ENCODE measurements at places on chromosomes 16 and 17. TPM values are rescaled to one million over a fixed set of nuclear protein-coding genes. Genes with fewer than 3 reads are reported as not detected.
A peak's percentile ranks its signal among the peaks of the same experiment; 100 is the strongest.

Gene FOXC2
- total RNA-seq, result not detected

Gene ASGR1
- total RNA-seq, result 5.9 TPM

- DNase-seq, result peak; percentile 53
Measured at GRCh38 chr16:79318143-79318899, 282.2 kb downstream of the MAF start.

Gene RPS6KB1
- total RNA-seq, result 36.1 TPM

Gene NPLOC4
- 104 TPM for total RNA-seq

DNA sequence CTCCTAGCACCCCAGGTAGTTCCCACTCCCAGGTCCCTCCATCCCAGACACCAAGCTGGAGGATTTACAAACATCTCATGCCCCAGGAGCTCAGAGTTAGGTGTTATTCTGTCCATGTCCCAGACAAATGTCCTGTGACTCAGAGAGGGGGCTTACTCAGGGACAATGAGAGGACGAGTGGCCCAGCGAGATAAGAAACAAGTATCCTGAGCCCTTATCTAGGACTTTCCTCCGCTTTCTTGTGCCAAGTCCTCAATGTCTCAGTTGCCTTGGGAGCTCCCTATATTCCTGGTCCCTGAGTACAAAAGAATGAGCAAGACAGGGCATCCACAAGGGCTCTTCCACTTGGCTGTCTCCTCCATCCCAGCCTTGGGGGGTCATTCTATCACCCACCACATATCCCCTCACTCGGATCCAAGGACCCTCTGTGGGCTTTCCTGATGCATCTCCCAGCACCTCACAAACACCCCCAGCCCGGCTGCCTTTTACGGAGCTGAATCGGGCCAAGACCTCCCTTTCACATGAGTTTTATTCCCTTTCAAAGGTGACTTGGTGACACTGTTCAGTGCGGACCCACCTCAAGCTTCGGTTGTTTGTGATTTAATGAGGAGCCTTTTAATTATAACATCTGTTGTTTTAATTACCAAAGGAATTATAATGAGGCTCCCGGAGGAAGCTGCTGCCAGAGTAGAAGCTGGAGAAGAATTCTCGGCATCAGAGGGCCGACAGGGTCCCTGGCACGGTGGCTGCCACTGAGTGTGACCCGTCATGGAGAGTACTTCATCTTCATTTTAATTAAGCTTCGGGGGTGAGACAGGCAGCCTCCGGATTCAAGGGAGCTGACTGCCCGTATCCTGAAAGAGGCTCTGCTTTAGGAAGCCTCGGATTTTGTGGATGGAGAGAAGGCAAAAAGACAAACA is 121.5 kb downstream of the WSCD1 start:
- DNase-seq, result no peak

DNA sequence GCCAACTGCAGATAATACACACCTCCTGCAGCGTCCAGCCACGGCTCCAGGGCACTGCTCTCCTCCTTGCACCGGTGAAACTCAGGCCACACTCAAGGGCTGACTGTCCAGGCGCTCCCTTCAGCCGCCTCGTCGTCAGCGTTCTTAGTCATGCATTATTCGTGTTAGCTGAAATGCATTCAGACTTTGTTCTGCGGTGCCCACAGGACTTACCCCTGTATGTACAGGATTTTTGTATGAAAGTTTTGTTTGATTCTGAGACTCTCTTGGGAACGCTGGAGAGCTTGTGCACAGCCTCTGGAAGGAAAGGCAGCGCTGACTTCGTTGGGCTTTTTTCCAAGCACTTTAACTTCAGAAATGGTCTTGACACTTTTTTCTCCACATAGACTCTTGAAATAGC is 22.1 kb downstream of the CIBAR2 start:
- DNase-seq, result no peak

Gene RUNDC3A
- 3.8 TPM for total RNA-seq

Gene YBX2
- 26.0 TPM for total RNA-seq

DNA sequence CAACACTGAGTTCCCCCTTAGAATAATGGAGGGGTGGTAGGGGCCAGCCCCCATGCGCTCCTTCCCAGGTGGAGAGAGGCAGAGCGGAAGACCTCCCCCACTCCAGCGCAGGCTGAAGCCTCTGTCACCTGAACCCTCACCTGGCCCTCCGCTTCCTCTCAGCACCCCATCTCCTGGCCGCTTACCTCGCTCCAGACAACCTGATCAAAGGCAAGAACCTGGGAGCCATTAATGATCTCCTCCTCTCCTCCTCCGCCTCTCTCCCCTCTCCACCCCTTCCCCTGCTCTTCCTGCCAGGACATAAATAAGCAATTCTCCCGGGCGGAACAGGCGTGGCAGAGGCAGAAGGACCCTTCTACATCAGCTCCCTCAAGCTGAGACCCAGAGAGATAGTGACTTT is 110.2 kb upstream of the LHX1 start:
- DNase-seq, result no peak

Gene CSH2
- not detected for total RNA-seq

Gene USP6
- total RNA-seq, result 0.18 TPM

Gene CTCF
- total RNA-seq, result 88.5 TPM

DNA sequence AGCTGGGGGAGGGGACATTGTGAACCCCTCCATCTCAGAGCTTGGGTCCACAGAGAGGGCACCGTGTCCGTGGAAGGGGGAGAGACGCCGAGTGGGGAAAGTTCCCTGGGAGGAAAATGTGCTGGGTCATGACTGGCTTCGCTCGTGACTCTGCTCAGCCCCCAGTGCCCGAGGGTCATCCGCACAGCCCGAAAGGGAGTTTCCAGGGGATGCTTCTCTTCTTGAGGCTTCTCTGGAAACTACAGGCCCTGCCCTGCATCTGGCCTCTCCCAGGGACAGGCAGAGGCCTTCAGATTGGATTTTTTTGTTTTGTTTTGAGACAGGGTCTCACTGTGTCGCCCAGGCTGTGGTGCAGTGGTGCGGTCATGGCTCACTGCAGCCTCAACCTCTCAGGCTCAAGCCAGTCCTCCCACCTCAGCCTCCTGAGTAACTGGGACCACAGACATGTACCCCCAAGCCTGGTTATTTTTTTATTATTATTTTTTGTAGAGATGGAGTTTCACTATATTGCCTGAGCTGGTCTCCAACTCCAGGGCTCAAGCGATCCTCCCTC is 9.8 kb upstream of the GSE1 start:
- DNase-seq, result no peak

- no peak for DNase-seq
Measured at GRCh38 chr16:47732122-47732521, 271.0 kb downstream of the PHKB start.

GRCh38 chr16:54266363-54266955 is 20.1 kb downstream of the IRX3 start:
- no peak for DNase-seq

Gene FBXW10
- not detected for total RNA-seq

GRCh38 chr17:6862825-6863224 is 31.3 kb upstream of the TEKT1 start:
- DNase-seq, result no peak

Gene OTOP3
- not detected for total RNA-seq

GRCh38 chr16:21614896-21615295 is 15.5 kb downstream of the METTL9 start:
- no peak for DNase-seq

DNA sequence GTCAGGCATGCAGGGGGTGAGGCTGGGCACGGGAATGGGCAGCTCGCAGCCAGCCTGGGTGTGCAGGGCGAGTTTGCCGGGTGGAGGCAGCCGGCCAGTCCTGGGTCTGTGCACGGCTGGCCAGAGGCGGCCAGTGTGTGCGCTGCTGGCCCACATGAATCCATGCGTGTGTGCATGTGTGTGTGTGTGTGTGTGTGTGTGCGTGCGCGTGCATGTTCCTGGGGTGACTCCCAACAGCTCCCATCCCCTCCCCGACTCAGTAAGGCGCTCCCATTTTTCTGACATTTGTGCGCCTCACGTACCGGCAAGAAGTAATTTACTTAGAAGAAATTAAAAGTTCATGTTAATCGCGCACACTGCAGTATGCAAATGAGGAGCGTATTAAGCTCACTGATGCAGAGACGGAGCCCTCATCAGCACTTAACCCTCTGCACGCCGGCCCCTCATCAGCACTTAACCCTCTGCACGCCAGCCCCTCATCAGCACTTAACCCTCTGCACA is 55.4 kb upstream of the ACSF3 start:
- DNase-seq, result no peak

- no peak for DNase-seq
Measured at GRCh38 chr17:77212833-77213777, 72.3 kb downstream of the SEC14L1 start.

DNA sequence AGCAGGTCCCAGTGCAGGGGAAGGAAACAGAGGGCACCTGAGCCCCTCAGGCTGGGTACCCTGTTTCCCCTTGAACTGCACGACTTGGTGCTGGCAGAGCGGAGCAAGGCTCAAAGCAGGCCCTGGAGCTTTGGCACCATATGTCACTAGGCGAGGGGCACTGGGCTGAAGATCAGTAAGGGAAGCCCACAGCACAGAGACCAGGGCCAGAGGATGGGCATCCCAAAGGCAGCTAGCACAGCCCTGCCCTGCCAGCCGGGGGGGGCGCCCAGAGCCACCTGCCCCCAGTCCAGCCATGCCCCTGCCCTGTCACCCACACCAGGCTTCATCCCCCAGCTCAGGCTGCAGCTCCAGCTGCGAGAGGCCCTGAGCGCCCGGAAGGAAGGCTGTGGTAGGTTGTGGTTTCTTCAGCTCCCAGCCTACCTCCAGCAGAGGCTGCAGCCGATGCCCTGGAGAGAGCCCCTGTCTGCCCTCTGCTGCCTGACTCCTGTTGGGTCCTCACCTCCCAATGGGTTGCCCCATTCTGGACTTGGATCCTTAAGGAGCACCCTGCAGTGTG is 10.9 kb downstream of the NHERF1 start:
- DNase-seq, result no peak

- DNase-seq, result peak; percentile 34
Measured at GRCh38 chr17:76565728-76566612, 19.7 kb downstream of the ST6GALNAC2 start.

Gene FN3KRP
- 32.9 TPM for total RNA-seq

DNA sequence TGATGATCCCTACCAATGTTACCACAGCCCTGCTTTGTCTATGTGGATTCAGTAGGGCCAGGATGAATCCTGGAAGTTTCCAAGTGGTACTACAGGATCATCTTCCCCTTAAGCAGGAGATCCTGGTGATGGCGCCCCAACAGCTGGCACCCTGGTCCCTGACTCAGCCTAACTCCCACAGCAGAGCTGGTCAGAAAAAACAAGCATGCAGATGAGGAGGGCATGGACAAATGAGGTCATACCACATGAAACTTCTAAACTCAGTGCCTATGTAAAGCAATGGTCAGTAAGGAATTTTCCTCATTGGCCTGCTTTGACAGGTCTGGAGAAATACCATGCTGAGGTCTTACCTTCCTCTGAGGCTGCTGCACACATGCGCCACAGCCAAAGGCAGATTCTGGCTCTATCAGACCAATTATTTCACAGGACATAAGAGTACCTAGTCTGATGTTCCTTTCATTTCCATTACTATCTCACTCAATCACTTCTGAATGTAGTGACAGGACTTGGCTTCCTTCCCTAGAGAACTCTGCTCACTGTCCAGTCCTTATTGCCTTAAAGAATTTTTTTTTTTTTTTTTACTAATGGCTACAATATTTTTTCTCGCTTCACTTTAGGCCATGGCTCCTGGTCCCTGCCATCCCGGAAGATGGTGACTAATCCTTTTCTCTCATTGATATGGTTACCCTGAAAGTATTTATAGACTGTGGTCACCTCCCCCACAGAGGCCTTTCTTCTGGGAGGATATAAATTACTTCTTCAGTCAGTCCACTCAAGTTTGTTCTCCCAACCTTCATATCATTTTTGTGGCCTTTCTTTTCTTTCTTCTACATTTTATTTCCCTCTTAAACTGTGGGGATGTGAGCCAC is 525.2 kb upstream of the PSMD7 start:
- no peak for DNase-seq

- DNase-seq, result no peak
Measured at GRCh38 chr16:88306860-88307545, 75.8 kb upstream of the ZNF469 start.

DNA sequence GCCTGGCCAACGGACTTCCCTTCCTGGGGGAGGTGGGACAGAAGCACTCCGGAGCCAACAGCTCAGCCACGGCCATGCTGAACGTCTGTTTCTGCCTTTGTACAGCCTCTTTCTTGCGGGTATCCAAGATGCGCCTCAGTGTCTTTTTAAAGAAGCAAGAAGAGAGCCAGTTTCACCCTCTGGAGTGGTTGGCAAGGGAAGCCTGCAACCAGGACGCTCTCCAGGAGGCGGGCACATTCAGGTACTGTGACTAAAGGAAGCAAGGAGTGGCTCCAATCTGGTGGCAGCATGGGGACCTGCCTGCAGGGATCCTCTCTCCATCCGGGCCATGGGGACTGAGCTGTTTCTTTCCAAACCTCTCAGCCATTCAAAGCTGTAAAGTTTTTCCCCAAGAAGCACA is 60.6 kb upstream of the ENDOV start:
- DNase-seq, result no peak

DNA sequence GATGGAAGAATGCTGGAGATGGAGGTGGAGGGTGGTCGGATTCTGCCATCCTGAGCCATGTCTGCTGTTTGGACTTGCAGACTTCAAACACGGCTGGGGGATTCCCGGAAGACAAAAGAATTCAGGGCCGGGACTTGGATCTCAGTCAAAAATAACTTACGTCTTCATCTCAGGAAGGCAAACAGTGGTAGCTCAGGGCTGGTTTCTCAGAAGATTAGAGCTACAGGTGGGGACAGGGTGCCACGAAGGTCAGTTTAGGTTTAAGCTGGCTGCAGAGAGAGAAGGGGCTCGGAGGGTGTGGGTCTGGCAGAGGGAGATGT is 4.3 kb upstream of the RHBDL3 start:
- no peak for DNase-seq

DNA sequence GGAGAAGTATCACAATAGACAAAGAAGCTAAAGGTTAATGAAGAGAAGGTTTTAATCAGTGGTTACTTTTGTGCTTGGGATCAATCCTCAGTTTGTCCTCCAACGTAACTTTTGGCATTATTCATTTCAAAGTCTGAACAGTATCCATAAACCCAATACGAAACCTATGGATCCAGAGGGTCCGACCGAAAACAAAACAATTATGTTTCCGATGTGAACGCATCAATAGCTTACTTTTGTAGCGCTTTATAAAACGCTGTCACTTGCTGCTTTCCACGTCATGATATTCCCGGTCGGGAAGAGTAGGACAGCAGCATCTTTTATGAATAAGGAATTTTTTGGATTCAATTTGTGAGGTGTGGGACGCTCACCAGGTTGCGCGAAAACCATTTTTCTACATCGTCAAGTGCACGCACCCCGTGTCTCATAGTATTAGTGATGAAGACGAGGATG is 383.8 kb downstream of the ZFHX3 start:
- DNase-seq, result no peak

Gene TMEM235
- total RNA-seq, result 0.28 TPM

Data from H9 (cell line).